ENCODE measurements at places on chromosomes 2 and 18. TPM values are rescaled to one million over a fixed set of nuclear protein-coding genes. Genes with fewer than 3 reads are reported as not detected.

- no peak for DNase-seq
Measured at GRCh38 chr2:43737855-43738254, 36.0 kb upstream of the DYNC2LI1 start.

DNA sequence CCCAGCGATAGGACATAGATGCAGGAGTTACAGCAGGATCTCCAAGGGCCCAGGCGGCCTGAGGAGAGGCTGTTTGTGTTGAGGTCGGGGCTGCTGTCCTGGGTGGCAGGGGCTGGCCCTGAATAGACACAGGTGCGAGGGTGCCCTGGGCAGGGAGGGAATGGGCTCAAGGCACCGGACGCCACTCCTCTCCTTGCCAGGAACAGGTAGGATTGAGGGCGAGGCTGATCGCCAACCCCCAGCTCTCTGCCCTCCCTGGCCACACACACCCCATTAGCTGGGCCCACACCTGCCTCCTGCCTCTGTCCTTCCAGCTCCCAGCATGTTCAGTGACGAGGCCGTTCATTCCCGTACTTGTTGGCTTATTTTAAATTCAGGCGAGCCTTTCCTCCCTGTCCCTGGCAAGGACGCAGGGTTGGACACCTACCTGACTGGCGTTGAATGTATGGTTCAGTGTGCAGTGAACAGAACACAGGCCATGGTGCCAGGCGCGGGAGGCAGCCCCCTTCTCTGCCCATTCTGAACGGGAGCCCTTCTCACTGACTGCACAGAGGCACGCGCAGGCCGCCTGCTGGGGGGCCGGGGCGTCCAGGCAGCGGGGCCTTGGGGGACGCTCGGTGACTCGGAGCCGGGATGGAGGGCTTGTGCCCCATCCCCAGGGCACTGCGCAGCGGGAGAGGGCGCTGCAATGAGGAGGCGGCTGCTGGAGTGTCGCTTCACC, 41.3 kb upstream of the SNED1 start:
- no peak for DNase-seq

DNA sequence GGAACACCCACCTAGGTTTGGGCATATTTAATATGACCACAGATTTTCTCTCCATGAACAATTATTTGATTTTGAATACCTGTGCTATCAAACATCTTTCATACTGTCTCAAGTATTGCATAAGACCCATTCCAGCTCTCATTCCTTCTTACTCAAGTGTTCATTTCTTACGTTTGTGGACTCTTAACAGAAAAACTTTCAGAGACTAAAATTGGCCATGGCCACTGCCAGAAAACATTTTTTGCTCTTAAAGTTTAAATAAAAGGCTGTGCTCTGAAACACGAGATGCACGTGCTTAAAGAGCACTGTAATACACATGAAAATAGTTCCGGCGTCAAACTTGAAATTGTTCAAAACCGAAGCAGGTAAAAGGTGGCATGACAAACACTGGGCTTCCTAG, 89.3 kb downstream of the LIMS1 start:
- no peak for DNase-seq

GRCh38 chr2:1047485-1047884, 96.8 kb downstream of the SNTG2 start:
- no peak for DNase-seq

GRCh38 chr2:165357758-165358157, 111.7 kb upstream of the CSRNP3 start:
- DNase-seq, result peak; percentile 64

DNA sequence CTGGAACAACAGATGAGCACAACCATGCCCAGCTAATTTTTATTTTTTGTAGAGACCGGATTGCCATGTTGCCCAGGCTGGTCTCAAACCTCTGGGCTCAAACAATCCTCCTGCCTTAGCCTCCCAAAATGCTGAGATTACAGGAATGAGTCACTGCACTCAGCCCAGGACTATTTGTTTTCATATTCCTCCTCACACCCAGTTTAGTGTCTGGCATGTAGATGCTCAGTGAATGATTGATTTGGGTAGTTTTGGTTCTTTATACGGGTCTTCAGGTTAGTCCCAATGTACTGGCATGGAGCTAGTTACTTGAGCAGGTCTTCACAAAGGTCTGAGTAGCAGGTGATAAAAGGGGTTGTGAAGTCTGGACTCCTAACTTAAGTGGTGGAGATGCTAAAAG, 6.2 kb downstream of the EIF2B4 start:
- no peak for DNase-seq

DNA sequence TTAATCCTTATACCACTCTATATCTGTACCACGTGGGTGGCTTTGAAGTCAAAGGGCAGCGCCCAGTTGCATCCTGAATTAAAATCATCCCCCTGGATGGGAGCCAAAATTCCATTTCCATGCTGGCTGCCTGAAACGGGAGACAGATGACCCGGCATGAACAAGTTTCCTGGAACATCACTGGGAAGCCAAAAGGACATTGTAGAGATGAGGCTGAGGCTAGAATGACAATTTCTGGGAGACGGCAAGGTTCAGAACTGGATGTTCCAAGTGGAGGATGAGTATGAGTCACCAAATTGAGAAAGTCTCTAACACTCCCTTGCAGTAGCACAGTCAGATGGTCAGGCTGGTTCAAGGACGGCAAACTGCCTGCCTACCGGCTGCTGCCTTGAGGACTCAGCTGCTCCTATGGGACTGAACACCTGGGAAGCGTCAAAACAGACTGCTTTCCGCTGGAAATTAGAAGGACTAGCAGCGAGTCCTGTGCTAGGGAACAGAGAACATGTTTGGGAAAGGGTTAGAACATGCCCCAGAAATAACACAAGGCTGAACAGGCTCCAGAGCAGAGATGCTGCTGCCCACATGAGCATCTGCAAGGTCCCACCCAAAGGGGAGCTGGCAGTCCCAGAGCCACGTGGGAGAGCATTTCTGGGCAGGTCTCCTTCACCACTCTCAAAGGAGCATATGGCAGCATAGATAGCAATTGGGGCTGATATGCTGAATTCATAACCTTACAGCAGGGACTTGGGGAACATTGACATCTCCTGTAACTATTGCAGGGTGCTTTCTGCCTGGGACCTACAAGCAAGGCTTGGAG, 32.0 kb downstream of the YPEL5 start:
- peak; percentile 45 for DNase-seq

- peak; percentile 18 for DNase-seq
Measured at GRCh38 chr18:644395-645004, 13.0 kb upstream of the TYMS start.

DNA sequence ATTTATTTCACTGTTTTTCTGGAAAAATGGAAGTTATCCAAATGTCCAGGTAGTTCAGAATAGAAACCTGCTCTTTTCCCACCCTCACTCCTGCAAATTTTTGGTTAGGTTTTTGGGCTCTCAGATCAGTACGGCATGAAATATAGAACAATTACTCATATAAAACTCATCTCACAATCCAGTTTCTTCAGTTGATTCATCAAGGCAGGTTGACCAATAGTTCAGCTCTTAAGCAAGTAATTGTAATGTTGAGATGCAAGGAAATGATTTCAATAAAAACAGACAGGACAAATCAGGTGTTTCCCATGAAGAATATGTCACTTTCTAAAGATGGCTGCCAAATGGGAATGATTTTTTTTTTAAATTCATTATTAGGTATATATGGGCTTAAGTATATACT, 2.0 kb downstream of the RAB27B start:
- no peak for DNase-seq

DNA sequence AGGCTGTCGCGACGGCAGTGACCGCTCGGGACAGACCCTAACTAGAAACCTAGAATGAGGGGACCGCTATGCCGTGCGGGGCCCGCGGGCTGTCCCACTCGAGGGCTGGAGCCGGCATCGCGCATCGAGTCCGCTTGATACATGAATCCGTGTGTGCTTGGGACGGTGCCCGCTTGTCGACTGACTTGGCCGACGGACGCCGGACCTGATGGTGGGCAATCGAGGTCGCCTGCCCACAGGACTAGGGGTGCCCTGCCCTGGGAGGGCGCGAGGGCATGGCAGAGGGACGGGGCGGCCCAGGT, 749 bp upstream of the PTMA start:
- DNase-seq, result no peak

- DNase-seq, result no peak
Measured at GRCh38 chr2:2662037-2662846, 331.2 kb upstream of the MYT1L start.

DNA sequence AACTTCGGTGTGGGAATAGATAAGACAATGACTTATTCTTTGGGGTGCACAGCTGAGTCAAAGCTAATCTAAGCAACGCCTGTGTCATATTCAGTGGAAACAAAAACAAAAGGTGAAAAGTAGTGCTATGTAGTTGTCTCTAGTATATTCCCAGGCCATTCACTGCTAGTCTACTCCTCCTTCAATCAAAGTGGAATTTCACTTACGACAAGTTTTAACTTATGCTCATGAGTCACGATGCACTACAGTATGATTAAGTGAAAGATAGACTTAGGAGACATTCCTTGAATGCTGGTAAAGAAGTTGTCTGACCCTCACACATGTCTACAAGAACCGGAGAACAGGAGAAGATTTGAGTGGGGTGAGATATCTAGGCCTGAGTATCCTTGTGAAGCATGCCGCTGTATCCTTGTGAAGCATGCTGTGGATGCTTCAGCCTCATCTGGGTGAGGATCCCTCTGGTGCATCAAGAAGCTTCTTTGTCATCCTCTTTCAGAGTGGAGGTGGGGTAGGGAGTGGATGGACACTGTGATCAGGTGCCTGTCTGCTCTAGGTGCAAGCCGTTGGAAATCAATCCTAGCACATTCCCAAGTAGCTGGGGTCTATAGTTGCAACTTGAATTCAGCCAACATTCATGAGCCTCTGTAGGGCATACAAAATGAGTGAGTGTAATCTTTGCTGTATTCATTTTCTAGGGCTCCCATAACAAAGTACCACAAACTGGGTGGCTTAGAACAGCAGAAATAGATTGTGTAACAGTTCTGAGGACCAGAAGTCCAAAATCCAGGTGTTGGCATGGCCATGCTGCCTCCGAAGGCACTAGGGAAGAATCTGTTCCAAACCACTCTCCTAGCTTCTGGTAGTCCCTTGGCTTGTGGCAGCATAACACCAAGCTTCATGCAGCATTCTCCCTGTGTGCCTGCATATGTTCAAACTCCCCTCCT, 173.5 kb upstream of the FN1 start:
- peak; percentile 99 for DNase-seq

DNA sequence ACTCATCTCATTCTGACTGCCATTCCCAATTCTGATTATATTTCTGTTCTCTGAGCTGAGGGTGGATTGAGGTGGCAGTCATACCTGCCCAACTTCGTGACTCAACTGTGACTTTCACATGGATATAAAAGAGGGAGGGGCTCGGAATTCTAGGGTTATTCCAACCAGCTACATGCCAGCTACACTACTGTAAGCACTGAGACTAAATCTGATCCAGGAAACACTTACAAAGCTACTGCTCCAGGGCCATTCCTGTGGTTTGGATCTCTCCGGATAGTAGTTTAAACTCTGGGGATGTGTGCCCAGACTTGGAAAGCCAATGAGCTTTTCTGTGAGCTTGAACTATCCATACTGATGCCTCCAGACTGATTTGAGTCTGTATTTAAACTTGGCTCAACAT, 7.9 kb downstream of the MAP2 start:
- peak; percentile 98 for DNase-seq

GRCh38 chr2:157593411-157593810, 35.3 kb downstream of the ACVR1C start:
- DNase-seq, result no peak

DNA sequence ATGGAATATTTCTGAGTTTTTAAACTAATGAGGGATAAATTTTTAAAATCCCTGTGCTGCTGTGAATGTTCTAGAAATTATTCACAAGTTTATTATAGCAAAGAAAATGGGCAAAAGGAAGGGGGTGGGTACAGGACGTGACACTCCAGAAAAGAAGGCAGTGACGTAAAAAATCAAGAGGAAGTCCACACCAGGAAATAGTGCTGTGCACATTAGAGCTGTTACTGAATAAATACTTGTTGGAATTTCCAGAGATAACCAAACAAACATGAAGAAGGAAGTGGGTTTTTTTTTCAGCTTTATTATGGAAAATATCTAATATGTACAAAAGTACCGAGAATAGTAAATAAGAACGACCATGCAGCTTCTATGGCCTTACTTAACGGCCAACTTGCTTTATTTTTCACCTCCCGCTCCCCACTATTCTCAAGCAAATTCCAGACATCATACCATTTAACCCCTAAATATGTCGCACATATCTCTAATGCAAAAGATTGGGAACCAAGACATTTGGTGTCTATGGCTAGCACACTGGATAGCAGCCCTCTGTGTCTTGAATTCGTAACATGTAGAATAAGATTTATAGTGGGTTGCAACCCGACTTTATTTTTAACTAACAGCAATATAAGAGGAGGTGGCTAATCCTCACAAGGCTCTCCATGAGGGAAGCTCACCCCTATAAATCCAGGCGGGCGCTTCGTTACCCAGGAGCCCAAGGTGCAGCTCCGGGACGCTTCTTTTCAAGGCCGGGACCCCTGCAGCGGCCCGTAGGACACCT, 580 bp upstream of the NDUFV2 start:
- DNase-seq, result peak; percentile 59

DNA sequence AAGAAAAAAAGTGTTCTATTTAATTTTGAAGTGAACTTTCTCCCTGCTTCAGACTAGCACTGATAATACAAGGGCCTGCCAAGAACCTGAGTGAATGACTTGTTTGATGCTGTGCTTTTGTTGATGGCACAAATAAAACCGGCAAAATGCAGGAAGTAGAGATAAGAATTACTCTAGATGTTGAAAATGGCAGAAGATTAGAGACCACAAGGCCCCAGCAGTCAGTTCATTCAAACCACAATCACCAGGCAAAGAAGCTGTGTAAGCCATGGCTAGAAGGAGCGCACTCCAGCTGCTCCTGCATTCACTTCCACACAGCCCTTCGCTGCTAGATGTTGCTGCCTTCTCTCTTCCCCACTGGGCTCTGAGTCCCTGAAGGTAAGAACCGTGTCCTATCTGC, 297.1 kb downstream of the AGPS start:
- no peak for DNase-seq

GRCh38 chr2:112137516-112138158, 548 bp upstream of the FBLN7 start:
- peak; percentile 78 for DNase-seq

GRCh38 chr2:7956126-7956689, 725.6 kb upstream of the ID2 start:
- DNase-seq, result no peak

- no peak for DNase-seq
Measured at GRCh38 chr2:3169106-3169870, 208.3 kb downstream of the EIPR1 start.

GRCh38 chr2:215870088-215870490, 143.3 kb downstream of the MREG start:
- DNase-seq, result peak; percentile 15

GRCh38 chr2:222884805-222885424, 24.1 kb downstream of the ACSL3 start:
- DNase-seq, result no peak

Gene ATP6V1B1
- not detected for total RNA-seq

Gene ABCB11
- not detected for total RNA-seq

Gene TSPYL6
- total RNA-seq, result not detected

Gene GPR45
- not detected for total RNA-seq

Gene REEP1
- 0.14 TPM for total RNA-seq

Gene EML6
- 0.63 TPM for total RNA-seq

Gene MALL
- total RNA-seq, result 94.5 TPM

Gene AQP12B
- not detected for total RNA-seq

Gene ACADL
- not detected for total RNA-seq

Gene STON1
- 0.99 TPM for total RNA-seq

Measured in foreskin keratinocyte (primary cell).